ENCODE measurements at places on chromosomes 1 and 21. TPM values are rescaled to one million over a fixed set of nuclear protein-coding genes. Genes with fewer than 3 reads are reported as not detected.

- H3K27me3 ChIP-seq: no peaks in the 10 kb centered on the region
- peak overlapping the region; percentile 99 for H3K27ac ChIP-seq
- H3K36me3 ChIP-seq: peaks cover 10% of the 10 kb centered on the region
- DNase-seq: peak; percentile 80
These were observed 10.9 kb downstream of the IER5 start for GRCh38 chr1:181099152-181100014.

- no peaks in the 10 kb centered on the region for H3K36me3 ChIP-seq
- H3K4me3 ChIP-seq: peak within 1 kb of the TSS; percentile 58
- H3K27me3 ChIP-seq: peaks cover 41% of the 10 kb centered on the region
- H3K27ac ChIP-seq: no peak within 1 kb of the TSS
- peak; percentile 41 for DNase-seq
These were observed at the start of gene ACTN2 for GRCh38 chr1:236685917-236686814. Gene ACTN2 (plus strand): TSS chr1:236686499. CDS start chr1:236686674, 175 bp downstream.

The ASCL5 gene
- not detected for total RNA-seq

The FNBP1L gene
- total RNA-seq: 0.21 TPM

The MX2 gene
- total RNA-seq: 33.4 TPM

The AK5 gene
- 7.0 TPM for total RNA-seq

DNA sequence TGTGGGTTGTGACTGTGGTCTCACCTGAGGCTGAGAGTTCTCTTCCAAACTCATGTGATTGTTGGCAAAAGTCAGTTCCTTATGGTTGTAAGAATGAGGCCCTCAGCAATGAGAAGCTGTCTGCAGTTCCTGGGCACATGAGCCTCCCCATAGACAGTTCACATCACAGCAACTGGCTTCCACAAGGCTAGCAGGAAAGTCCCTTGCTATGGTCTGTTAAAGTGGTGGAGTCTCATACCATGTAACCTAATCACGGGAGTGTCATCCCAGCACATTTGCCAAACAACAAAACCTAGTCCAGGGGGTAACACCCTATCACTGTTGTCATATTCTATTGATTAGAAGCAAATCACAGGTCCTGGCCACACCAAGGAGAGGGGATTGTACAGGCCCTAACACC, 163.8 kb downstream of the BACH1 start:
- no peak overlapping the region for H3K4me3 ChIP-seq
- no peaks in the 10 kb centered on the region for H3K4me1 ChIP-seq
- H3K27me3 ChIP-seq: no peaks in the 10 kb centered on the region
- peaks cover 5% of the 10 kb centered on the region for H3K36me3 ChIP-seq
- DNase-seq: no peak

The FCRL4 gene
- total RNA-seq: not detected

The DYNLT4 gene
- 0.67 TPM for total RNA-seq

The ACTN2 gene
- not detected for total RNA-seq

The DMRTA2 gene
- total RNA-seq: not detected

DNA sequence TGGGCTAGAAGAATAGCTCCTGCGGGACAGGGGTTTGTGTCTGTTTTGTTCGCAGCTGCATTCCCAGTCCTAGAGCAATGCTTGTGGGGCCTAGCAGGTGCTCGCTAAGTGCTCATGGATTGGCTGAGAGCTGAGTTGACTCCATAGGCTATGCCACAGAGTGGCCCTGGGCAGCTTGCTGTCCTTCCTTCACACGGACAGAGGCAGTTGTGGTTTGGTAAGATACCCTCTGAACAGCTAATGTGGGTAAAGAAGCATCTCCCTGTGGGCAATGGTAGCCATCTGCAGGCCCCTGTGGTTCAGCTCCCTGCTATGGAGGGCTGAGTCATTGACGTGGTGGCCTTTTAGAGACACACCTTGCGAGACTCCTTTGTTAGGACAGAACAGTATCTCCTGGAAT, 23.5 kb upstream of the LBR start:
- H3K4me3 ChIP-seq: no peak overlapping the region
- H3K36me3 ChIP-seq: no peaks in the 10 kb centered on the region
- DNase-seq: peak; percentile 3
- no peaks in the 10 kb centered on the region for H3K27me3 ChIP-seq

GRCh38 chr1:227156520-227156919, 161.8 kb downstream of the CDC42BPA start:
- H3K4me1 ChIP-seq: no peaks in the 10 kb centered on the region
- no peaks in the 10 kb centered on the region for H3K27me3 ChIP-seq
- H3K36me3 ChIP-seq: no peaks in the 10 kb centered on the region
- no peak overlapping the region for H3K4me3 ChIP-seq
- DNase-seq: no peak
- H3K27ac ChIP-seq: no peak overlapping the region

- no peak overlapping the region for H3K27ac ChIP-seq
- DNase-seq: no peak
- no peak overlapping the region for H3K4me3 ChIP-seq
- H3K36me3 ChIP-seq: no peaks in the 10 kb centered on the region
- H3K4me1 ChIP-seq: peaks cover 55% of the 10 kb centered on the region
These were observed 6.5 kb downstream of the RPS6KA1 start for GRCh38 chr1:26536081-26536480.

- no peak for DNase-seq
- H3K36me3 ChIP-seq: no peaks in the 10 kb centered on the region
- H3K4me3 ChIP-seq: no peak overlapping the region
- no peaks in the 10 kb centered on the region for H3K4me1 ChIP-seq
- H3K27ac ChIP-seq: no peak overlapping the region
These were observed 1602.9 kb downstream of the KCNT2 start for GRCh38 chr1:195005338-195005737.

DNA sequence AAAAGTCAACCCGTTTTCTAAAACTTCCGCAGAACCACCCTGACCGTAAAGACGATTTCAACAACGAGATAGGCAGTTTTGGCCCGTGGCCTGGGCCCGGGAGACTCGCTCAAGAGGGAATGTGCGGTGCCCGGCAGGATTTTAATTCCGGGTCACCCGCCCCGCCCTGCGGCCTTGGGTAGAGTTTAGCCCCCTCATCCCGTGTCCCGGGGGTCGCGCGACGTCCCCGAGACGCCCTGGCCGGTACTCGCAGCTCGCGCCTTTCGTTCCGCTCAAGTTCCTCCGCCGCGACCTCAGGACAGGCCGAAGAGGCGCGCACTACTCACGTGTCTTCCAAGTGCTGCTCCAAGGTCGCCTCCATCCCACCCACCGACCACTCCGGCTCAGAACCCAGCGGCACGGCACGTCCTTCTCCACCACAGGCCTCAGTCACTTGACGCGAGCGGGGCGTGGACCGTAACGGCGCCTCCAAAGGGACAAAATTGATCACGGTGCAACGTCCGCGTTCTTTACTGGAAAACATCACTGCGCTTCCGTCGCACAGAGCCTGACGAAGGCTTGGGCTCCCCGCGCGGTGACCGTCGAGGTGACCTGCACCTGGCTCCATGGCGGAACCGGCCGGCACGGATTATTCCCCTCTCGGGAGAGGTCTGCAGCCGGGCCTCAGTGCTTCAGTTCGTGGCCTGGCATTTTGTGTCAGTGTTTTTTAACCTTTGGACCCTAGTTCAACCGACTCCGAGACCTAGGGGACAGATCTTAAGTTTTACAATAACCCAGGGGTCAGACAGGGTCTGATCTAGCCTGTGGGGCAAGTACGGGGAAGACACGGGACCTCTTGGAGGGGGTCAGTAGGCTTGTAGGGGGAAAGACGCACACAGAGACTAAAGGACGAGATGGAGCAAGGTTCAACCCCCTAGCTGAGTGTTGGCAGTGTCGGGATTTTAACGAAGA, at the start of gene LAMTOR5:
Gene LAMTOR5, minus strand, starts transcription at position 435 of the 951 bp plus-strand sequence. Its CDS starts 74 bp downstream, at position 361.
- H3K4me3 ChIP-seq: peak within 1 kb of the TSS; percentile 99
- H3K27ac ChIP-seq: peak within 1 kb of the TSS; percentile 96
- peaks cover 8% of the 10 kb centered on the region for H3K36me3 ChIP-seq
- H3K27me3 ChIP-seq: no peaks in the 10 kb centered on the region
- DNase-seq: peak; percentile 96
- peaks cover 15% of the 10 kb centered on the region for H3K4me1 ChIP-seq

DNA sequence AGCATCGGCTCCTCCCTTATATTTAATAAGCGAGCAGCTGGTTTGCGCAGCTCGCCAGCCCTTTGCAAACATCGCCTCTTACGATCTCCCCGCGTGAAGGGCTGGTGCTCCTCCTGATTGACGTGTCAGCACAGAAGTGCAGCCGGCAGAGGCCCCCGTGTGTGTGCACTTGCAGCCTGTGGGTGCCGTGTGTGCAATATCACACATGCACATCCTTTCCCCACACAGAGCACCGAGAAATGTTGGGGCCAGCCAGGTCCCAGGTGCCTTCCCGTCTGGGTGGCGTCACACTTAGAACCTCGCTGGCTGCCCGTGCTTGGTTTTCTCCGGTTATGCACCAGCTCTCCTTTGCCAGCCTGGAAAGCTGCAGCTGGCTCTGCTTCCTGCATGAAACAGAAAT, 126.6 kb upstream of the AJAP1 start:
- H3K27ac ChIP-seq: no peak overlapping the region
- H3K27me3 ChIP-seq: peaks cover 5% of the 10 kb centered on the region
- H3K4me1 ChIP-seq: no peaks in the 10 kb centered on the region
- no peak for DNase-seq
- H3K36me3 ChIP-seq: no peaks in the 10 kb centered on the region

The ATP1A4 gene
- total RNA-seq: not detected
